ENCODE measurements at places on chromosomes 3 and 15.

DNA sequence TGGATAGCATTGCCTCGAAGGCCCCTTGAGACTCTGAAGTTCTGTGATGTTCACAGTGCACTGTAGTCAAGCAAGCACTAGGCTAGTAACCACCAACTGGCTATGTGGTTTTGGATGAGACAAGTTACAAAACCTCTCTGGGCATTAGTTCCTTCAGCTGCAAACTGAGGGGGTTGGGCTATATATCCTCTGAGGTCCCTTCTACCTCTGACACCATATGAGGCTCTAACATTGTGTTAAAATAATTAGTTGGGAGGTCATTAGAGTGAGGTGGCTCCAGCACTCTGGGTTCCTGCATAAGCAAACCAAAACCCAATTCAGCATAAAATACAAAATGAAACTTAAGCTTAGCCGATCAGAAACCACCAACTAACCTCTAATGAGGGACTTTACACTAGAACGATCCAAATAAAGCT, 209.5 kb upstream of the LRRN1 start:
- DNase-seq, result no peak
- no peaks in the 10 kb centered on the region for H3K27me3 ChIP-seq
- no peaks in the 10 kb centered on the region for H3K36me3 ChIP-seq
- H3K27ac ChIP-seq, result no peak overlapping the region
- no peaks in the 10 kb centered on the region for H3K4me1 ChIP-seq

GRCh38 chr3:46613313-46614005, 1.1 kb downstream of the FAM240A start:
- peaks cover 7% of the 10 kb centered on the region for H3K27me3 ChIP-seq
- no peak overlapping the region for H3K27ac ChIP-seq
- no peaks in the 10 kb centered on the region for H3K36me3 ChIP-seq

- H3K27me3 ChIP-seq, result no peaks in the 10 kb centered on the region
- no peak for DNase-seq
- H3K27ac ChIP-seq, result no peak overlapping the region
- H3K4me3 ChIP-seq, result no peak overlapping the region
- no peaks in the 10 kb centered on the region for H3K36me3 ChIP-seq
Measured at GRCh38 chr3:88713233-88713691, 394.2 kb upstream of the EPHA3 start.

DNA sequence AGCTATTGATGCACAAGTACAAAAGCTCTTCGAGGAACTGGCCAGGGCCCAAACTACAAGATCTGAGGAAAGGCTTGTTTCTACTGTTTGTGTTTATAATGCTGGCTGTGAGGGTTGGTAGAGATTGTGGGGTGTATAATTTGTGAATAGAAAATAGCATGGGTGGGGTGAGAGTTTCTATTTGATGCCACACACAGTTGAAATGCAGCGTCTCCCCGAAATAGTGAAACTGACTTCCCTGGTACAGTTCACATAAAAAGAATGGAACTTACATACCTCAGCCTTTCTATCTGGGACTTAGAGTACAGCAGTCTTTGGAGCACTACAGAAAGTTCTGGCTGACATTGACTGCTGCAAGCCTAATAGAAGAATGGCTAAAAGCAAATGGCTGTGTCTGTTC, 91.3 kb downstream of the DTWD1 start:
- H3K36me3 ChIP-seq, result no peaks in the 10 kb centered on the region
- no peak for DNase-seq

- peaks cover 4% of the 10 kb centered on the region for H3K27me3 ChIP-seq
- H3K4me1 ChIP-seq, result peaks cover 12% of the 10 kb centered on the region
- DNase-seq, result peak; percentile 37
- H3K27ac ChIP-seq, result no peak overlapping the region
Measured at GRCh38 chr15:87597346-87598052, 659.0 kb downstream of the NTRK3 start.

- no peak overlapping the region for H3K4me3 ChIP-seq
- H3K27me3 ChIP-seq, result no peaks in the 10 kb centered on the region
- H3K36me3 ChIP-seq, result peaks cover 7% of the 10 kb centered on the region
- no peak overlapping the region for H3K27ac ChIP-seq
- DNase-seq, result no peak
Measured at GRCh38 chr3:195068084-195069080, 202.6 kb downstream of the XXYLT1 start.

- H3K27ac ChIP-seq, result peak overlapping the region; percentile 92
- H3K4me1 ChIP-seq, result peaks cover 45% of the 10 kb centered on the region
- no peak for DNase-seq
- H3K4me3 ChIP-seq, result peak overlapping the region; percentile 94
Measured at GRCh38 chr3:88057630-88058305, 1.0 kb downstream of the CGGBP1 start.

- no peaks in the 10 kb centered on the region for H3K27me3 ChIP-seq
- H3K36me3 ChIP-seq, result no peaks in the 10 kb centered on the region
- no peak for DNase-seq
- H3K4me1 ChIP-seq, result no peaks in the 10 kb centered on the region
Measured at GRCh38 chr3:77887611-77888010, 847.7 kb downstream of the ROBO2 start.

DNA sequence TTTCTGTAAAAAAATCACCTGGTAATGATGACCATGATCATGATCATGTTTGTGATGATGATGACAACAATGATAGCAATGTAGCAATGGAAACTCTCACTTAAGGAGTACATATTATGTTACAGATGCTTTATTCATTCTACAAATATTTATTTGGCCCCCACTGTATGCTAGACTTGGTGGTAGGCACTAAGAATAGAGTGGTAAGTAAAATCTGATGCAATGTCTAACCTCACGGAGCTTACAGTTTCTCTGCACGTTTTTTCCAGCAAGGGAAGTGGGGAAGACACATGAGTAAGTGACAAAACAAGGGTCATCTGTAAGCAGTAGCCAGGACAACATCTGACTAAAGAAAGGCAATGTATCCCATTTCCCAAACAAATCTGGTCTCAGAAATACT, 199.4 kb upstream of the MRPL3 start:
- DNase-seq, result no peak
- no peak overlapping the region for H3K4me3 ChIP-seq
- peaks cover 5% of the 10 kb centered on the region for H3K27me3 ChIP-seq
- no peaks in the 10 kb centered on the region for H3K36me3 ChIP-seq

DNA sequence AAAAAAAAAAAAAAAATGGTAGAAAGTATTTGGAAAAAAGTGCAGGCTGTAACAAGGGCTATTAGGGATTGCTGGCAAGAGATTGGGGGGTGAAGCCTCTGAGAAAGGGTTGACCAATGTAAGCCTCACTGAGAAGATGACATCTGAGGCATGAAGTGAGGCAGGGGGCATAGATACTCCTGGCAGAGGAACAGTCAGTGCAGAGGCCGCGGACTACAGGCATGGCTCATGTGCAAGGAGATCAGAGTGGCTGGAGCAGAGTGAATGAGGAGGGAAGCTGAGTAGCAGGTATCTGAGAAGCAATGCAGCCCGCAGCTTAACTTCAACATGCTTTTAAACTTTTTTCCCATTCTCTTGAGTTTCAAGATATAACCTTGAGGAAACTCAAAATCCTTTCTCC, 5.4 kb downstream of the FBXL22 start:
- H3K36me3 ChIP-seq, result peaks cover 2% of the 10 kb centered on the region
- DNase-seq, result no peak
- no peaks in the 10 kb centered on the region for H3K27me3 ChIP-seq
- H3K4me3 ChIP-seq, result peak overlapping the region; percentile 88

DNA sequence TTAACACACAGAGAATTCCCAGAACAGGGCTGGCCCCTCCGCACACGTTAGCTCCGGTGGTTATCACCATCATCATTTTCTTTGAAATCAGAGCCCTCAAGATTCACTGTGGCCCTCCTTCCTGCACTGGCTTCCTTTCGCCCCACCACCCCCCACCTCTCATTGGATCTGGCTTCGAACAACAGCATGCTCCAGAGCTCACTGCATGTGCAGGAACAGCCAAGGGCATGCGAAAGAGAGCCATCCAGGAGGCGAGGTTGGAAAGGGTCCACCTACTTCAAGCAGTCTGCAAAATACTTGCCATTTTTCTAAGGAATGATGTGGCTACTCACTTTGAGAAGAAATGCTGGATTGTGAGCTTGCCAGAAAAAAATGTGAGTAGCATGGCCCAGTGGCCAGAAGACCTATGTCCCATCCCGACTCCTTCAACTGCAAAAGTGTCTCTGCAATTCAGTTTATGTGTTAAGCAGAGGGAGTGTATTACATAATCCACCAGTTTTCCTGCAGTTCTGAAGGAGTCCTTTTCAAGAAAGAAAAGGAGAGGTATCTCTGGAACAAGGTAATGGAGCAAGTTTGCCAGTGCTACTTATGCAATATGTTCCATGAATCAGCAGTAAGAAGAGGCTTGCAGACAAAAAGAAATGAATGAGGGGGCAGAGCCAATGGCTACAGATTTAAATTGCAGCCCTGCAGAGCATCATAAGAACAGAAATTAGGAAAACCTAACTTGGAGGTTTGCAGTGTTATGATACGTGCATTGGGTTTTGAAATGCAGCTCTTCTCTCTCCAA, 92.8 kb downstream of the OCA2 start:
- peaks cover 4% of the 10 kb centered on the region for H3K27me3 ChIP-seq
- no peaks in the 10 kb centered on the region for H3K4me1 ChIP-seq
- no peak overlapping the region for H3K27ac ChIP-seq
- no peak for DNase-seq
- no peaks in the 10 kb centered on the region for H3K36me3 ChIP-seq

DNA sequence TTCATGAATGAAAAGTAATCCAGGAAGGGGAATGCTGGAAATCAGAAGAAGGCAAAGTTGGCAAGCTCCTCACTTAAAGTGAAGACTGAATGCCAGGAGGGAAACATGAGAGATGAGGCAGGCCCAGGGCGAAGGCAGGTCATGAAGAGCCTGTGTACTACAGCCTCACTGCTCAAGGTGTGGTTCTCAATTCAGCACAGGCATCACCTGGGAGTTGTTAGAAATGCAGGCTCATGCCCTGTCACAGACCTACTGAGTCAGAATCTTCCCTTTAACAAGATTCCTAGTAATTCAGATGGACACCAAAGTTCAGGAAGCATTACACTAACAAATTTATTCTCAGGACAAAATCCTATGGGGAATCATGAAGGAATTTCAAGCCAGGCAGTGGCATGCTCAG, 14.2 kb downstream of the MYO5A start:
- H3K4me3 ChIP-seq, result no peak overlapping the region
- H3K36me3 ChIP-seq, result no peaks in the 10 kb centered on the region
- H3K27me3 ChIP-seq, result no peaks in the 10 kb centered on the region
- peaks cover 22% of the 10 kb centered on the region for H3K4me1 ChIP-seq

DNA sequence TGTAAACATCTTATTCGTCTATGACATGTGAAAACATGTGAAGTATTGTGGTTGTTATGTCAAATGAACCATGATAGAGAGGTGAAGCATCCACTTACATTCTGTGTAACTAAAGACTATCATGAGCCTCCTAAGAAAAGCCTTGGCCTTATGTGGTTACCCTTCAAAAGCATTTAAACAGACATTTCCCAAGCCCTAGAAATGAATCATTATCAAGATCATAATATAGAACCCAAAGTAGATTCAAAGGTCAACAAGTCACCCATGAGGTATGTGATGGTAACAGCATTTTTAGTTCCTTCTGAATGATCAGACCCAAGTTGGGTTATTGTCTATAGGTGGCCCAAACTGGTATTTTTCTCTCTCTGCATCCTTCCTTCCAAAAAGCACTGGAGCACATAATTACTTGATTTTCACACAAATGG, 408.0 kb downstream of the TBL1XR1 start:
- no peak for DNase-seq
- H3K27ac ChIP-seq, result no peak overlapping the region
- no peak overlapping the region for H3K4me3 ChIP-seq
- peaks cover 2% of the 10 kb centered on the region for H3K27me3 ChIP-seq
- H3K4me1 ChIP-seq, result no peaks in the 10 kb centered on the region
- no peaks in the 10 kb centered on the region for H3K36me3 ChIP-seq

DNA sequence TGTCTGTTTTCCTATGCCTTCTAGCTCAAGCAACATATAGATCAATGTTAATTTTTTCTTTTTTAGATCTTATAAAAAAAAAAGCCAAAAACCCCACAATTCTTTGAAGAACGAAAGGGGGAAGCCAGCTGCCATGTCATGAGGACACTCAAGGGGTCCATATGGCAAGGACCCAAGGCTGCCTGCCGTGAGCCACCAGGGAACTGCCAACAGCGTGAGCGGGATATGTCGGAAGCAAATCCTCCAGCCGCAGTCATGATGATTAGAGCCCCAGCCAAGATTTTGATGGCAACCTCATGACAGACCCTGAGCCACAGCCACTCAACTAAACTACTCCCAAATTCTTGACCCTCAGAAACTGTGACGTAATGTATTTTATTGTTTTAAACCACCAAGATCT, 6.5 kb downstream of the GP5 start:
- peaks cover 29% of the 10 kb centered on the region for H3K4me1 ChIP-seq
- H3K27ac ChIP-seq, result no peak overlapping the region
- peaks cover 3% of the 10 kb centered on the region for H3K27me3 ChIP-seq
- H3K36me3 ChIP-seq, result no peaks in the 10 kb centered on the region
- no peak overlapping the region for H3K4me3 ChIP-seq

- peaks cover 56% of the 10 kb centered on the region for H3K4me1 ChIP-seq
- no peak overlapping the region for H3K4me3 ChIP-seq
- no peak overlapping the region for H3K27ac ChIP-seq
- peak; percentile 41 for DNase-seq
Measured at GRCh38 chr3:184815046-184815930, 3.3 kb downstream of the VPS8 start.

- DNase-seq, result no peak
- H3K27ac ChIP-seq, result no peak overlapping the region
- no peak overlapping the region for H3K4me3 ChIP-seq
- H3K4me1 ChIP-seq, result no peaks in the 10 kb centered on the region
- H3K36me3 ChIP-seq, result no peaks in the 10 kb centered on the region
Measured at GRCh38 chr3:46463868-46464241, 850 bp downstream of the LTF start.

DNA sequence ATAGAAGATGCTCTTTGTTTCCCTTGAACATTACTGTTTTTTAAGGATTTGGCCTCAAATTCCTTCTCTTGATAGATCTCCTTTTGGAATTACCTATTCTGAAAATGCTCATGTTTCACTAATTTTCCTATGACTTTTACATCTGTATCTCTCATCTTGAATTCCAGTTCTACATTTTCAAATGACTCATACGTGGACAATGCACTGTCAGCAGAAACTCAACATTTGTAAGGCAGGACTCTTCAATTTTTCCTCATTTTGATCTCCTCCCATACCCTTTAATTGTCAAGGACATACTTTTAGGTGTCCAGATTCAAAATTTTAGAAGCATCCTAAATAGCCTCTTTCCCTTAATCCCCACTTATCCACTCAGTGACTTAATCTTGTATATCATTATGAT, 341.0 kb upstream of the RASGRP1 start:
- no peak overlapping the region for H3K4me3 ChIP-seq
- no peak overlapping the region for H3K27ac ChIP-seq
- H3K36me3 ChIP-seq, result no peaks in the 10 kb centered on the region
- no peak for DNase-seq

- DNase-seq, result no peak
- H3K4me3 ChIP-seq, result no peak overlapping the region
- peaks cover 2% of the 10 kb centered on the region for H3K36me3 ChIP-seq
- no peak overlapping the region for H3K27ac ChIP-seq
- no peaks in the 10 kb centered on the region for H3K4me1 ChIP-seq
Measured at GRCh38 chr15:76514282-76514681, 177.7 kb downstream of the ISL2 start.

GRCh38 chr3:278300-279064, 81.9 kb downstream of the CHL1 start:
- H3K4me1 ChIP-seq, result no peaks in the 10 kb centered on the region
- H3K27ac ChIP-seq, result no peak overlapping the region
- H3K27me3 ChIP-seq, result no peaks in the 10 kb centered on the region

GRCh38 chr3:4520033-4520816, 27.1 kb downstream of the ITPR1 start:
- H3K36me3 ChIP-seq, result peaks cover 10% of the 10 kb centered on the region
- no peaks in the 10 kb centered on the region for H3K27me3 ChIP-seq
- DNase-seq, result no peak
- H3K4me3 ChIP-seq, result no peak overlapping the region
